ENCODE measurements at places on chromosomes 2 and 18.

DNA sequence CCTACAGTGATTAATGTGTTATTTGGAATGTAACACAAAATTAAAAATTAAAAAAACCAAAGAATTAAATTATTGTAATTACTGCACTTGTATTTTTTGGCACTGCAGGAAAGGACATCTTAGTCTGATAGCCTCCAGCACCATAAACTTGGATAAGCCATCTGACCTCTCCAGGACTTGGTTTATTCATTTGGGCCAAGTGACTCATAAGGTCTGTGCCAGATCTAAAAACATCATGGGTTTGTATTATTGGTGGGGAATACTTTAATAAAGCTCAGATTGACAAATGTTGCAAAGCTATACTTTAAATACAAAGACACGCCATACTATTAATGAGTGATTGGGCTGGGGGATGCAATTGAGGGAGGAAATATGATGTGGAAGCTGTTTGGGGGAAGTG is 225.2 kb downstream of the ZNF521 start:
- no peak for DNase-seq

- no peak for DNase-seq
These were observed 126.2 kb upstream of the GPC1 start for GRCh38 chr2:240309214-240309613.

- no peak for DNase-seq
These were observed 56.5 kb downstream of the PLA2R1 start for GRCh38 chr2:160005908-160006307.

DNA sequence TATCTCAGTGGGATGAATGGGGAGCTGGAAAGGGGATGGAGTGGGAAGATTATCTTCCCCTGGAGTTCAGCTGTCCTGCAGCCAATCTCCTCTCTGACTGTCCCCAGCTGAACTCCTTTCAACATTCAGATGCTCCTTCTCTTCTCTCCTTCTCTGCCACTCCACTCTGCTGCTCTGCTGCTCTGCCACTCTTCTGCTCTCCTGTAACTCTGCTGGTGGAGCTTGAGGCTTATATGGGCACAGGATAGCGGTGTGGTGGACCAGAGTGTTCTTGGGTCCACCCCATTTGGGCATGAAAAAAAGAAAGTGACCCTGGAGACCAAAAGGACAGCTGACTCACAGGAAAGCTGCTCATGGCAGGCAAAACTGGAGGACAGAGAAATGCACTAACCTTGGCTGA is 26.6 kb downstream of the FAHD2B start:
- no peak for DNase-seq

DNA sequence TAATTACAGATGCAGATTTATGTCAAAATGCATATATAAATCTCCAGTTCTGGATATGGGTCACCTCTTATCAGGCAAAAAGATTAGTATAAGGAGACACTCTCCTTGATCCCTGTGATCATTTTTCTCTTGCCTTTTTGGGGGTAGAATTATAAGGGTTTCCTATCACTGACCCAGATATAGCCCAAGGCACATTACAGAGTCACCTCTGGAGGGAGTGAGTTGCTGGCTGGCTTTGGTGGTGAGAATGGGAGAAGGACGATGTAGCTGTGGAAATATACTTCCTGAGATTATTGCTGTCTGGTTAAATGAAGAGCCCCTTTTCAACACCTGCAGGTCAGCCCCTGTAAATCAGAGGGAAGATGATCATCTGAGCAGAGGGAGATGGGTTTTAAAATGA is 418.7 kb downstream of the MTX2 start:
- no peak for DNase-seq

DNA sequence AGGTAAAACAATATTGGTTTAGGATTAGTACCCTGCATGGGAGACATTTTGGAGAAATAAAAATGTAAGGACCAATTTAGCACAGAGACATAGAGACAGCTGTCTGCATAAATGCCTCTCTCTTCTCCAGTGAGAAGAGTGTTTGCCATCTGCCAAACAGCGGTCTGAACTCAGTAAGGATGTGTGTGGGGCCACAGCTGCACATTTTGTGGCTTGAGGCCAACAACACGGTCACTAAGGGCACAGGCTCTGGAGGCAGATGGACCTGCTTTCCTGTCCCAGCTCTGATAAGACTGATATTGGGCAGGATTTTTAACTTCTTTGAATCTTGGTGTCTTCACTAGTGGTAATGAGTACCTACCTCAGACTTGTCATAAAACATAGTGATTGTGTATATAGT is 10.2 kb downstream of the ZBTB14 start:
- DNase-seq: no peak

DNA sequence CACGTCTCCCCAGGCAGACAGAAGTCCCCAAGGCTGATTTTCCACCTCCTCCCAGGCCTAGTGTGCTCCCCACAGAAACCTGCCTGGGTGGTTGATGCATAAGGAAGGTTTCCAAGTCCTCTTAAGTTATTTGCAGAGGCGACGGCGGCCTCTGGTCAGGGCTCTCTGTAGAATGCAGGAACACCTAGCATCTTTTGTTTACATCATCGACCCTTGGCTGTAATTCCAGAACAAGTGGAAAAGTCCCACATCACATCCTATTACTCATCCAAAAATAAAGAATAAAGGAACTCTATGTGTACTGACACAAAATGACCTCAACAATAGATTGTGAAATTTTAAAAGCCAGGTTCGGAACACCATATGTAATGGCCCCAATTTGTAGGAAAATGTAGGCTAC is 211.1 kb downstream of the ALPK2 start:
- DNase-seq: no peak

DNA sequence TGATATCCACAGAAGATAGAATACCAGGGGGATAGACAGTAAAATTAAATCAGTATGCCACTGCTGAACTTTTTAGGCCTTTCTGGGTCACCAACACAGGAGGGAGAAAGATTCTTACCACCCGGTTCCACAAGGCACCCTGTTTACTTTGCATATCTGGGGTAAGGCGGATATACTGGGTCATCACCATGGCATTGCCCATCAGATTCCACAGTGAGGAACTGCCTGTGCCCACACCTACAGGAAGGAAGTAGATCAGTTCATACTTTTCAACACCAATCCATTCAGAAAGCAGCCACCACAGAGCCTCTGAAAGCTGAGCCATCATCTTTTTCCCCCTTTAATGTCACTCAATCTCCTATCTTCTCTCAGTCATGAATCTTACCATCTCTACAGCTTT is 2.0 kb downstream of the LMAN2L start:
- DNase-seq: no peak
